ENCODE measurements at places on chromosomes 1 and 21.

- no peak for DNase-seq
These were observed 11.2 kb downstream of the PDZK1IP1 start for GRCh38 chr1:47178654-47179016.

GRCh38 chr1:56672579-56672978 lies 27.5 kb downstream of the PRKAA2 start:
- DNase-seq, result no peak

- DNase-seq, result no peak
These were observed 61.8 kb upstream of the GORAB start for GRCh38 chr1:170470121-170470520.

DNA sequence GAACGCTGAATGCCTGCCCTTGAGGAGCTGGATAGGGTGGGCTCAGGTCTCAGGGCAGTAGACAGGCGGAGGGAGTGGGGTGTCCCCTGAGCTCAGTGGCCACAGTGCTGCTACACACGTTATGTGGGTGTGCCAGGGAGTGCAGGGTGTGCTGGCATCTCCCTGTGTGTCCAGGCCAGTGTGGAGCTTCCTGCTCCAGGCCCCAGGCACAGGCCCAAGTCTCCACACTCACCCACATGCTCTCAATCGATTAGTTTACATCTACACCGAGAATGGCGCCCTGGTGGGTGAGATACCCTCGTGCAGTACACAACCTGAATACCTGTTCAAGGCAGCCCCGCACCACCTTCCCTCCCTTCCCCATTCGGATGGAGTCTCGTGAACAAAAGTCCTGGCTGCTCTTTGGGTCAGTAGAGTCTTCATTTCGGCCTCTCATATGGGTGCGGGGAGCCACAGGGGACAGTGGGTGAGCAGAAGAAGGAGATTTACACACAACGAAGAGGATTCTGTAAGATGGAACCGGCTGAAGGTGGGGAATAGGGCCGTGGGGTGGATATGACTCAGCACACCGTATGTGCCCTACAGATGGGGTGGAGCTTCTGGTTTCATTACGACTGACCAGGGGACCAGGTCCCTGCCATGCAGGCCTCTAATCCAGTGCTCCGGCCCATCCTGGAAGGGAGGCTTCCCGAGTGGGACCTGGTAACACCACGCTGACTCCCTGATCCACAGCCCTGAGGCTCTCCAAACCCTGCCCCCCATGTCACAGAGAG lies 93.3 kb downstream of the SPSB1 start:
- no peak for DNase-seq

DNA sequence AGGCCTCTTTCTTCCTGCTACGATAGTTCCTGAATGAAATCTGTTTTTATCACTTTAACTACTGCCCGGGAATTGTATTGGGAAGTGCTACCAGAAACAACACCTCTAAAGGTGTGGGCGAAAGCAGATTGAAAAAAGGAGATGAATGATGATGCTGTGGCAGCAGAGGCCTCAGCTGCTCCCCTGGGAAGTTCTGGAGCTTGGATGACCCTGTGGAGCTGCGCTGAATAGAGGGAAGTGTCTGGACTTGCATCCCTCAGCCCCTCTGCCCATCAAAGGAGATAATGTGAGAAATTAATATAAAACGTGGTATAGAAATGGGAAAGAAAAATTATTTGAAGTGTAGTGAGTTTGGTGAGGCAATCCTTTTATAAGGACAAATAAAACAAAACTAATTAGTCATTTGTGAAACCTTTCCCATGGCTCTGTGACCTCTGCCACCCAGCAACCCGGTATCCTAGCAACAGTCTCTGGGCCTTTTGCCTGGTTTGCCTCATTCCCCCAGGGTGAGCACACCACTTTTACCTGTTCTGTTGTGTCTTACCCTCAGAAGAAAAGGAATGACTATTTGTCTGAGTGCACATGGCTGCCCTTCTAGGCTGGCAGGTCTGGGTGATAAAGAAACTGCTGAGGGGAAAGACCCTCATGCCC lies 21.3 kb downstream of the OVAAL start:
- DNase-seq, result no peak

GRCh38 chr1:51535006-51535592 lies 16.0 kb upstream of the EPS15 start:
- DNase-seq, result peak; percentile 46

- no peak for DNase-seq
These were observed 124.0 kb downstream of the PROX1 start for GRCh38 chr1:214111796-214112195.

DNA sequence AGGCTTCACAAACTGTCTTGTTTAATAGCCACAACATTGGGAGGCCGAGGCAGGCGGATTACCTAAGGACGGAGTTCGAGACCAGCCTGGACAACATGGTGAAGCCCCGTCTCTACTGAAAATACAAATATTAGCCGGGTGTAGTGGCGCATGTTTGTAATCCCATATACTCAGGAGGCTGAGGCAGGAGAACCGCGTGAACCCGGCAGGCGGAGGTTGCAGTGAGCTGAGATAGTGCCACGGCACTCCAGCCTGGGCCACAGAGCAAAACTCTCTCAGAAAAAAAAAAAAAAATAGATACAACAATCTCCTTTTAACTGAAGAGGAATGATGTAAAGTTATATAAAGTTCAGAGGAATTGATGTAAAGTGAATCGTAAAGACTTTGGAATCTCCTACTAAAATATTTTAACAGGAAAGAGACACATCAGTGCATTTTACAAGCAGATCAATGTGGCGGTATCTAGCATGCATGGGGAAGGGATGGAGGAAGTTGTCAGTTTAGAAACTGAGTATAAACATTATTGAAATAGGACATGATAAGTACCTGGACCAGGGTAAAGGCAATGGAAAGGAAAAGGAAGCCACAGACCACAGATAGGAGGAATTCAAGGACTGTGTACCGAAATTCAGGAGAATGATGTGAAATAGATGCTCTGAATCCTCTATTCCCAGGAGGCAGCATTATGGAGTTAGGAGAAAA lies 41.5 kb downstream of the PTPRC start:
- no peak for DNase-seq

DNA sequence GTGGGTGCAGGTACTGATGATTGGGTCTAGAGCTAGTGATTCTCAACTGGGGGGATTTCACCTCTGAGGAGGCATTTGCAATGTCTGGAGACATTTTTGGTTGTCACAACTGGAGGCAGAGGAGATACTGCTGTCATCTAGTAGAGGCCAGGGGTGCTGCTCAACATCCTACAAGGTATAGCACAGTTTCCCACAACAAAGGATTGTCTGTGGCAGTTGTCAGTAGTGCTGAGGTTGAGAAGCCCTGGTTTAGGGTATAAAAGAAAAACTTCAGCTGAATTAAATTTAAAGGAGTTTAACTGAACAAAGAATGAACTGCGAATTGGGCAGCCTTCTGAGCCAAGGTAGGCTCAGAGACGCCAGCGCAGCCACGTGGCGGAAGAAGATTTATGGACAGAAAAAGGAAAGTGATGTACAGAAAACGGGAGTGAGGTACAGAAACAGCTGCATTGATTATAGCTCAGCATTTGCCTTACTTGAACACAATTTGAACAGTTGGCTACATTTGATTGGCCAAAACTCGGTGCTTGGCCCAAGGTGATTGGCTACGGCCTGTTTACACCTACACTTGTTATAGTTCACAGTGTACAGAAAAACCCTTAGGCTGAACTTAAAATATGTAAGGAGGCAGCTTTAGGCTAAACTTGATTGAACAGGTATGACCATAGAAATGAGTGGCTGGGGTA lies 40.4 kb downstream of the MPZL1 start:
- DNase-seq, result no peak

DNA sequence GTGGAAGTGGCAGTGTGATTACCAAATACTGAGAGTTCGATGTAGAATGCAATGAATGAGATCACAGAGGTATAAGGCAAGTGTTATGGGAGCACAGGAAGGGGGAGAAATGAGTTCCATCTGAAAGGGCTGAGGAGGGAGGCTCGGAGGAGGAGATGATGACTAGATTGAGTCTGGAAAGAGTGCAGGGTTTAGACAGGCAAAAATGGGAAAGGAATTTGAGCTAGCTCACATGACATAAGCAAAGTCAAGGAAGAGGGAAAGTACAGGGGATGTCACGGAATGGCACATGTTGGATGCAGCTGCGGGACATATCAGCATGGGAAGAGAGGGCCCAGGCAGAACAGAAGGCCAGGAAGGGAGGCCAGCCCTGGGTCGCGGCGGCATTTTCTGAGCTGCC lies 132.7 kb downstream of the RUNX1 start:
- no peak for DNase-seq

- no peak for DNase-seq
These were observed 231.3 kb upstream of the DAB1 start for GRCh38 chr1:57655161-57655560.

- DNase-seq, result no peak
These were observed 66.8 kb downstream of the TTC3 start for GRCh38 chr21:37139902-37140301.

- no peak for DNase-seq
These were observed 15.1 kb downstream of the TRIM11 start for GRCh38 chr1:228391411-228392020.

DNA sequence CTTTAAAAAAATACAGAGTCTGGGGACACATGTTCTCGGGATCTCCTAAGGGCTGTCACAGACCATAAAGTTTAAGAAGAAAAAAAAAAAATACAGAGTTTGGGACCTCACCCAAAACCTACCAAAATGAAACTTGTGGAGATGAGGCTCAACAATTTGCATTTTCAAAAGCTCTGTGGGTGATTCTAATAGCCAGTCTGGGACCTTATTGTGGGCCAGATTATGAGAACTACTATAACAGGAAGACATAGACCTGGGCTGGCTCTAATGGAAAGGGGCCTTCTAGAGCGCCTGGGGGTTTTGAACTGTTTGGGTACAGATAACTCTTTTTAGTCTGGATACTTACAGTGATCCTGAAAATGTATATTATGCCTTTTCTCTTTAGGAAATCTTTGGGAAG lies 69.1 kb downstream of the LAMC1 start:
- no peak for DNase-seq

DNA sequence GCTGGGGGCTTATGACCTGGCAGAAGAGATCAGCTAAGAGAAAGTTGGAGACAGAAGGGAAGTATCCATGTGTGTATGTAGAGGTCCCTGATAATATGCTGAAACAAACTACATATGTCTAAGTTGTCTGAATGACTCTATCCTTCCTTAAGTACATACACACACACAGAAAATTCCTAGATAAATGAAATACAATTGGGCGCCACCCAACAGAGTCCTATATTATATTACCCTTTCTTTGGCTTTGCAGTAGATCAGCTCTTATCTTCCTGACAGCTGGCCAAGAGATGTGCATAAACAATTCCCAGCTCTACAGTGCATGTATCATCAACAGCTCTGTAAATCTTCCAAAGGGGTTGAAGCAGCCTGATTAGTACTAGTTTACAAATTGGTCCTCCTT lies 40.1 kb downstream of the SORT1 start:
- no peak for DNase-seq

GRCh38 chr1:165057956-165058355 lies 298.6 kb downstream of the LMX1A start:
- no peak for DNase-seq

GRCh38 chr1:15810073-15810472 lies 2.6 kb upstream of the UQCRHL start:
- DNase-seq, result no peak

- DNase-seq, result peak; percentile 77
These were observed 24.8 kb upstream of the ZMYM4 start for GRCh38 chr1:35243691-35244090.

- no peak for DNase-seq
These were observed 102.0 kb upstream of the BRINP3 start for GRCh38 chr1:190579552-190580193.

GRCh38 chr1:162677607-162678371 lies 45.5 kb downstream of the DDR2 start:
- DNase-seq, result no peak

GRCh38 chr1:160214481-160215140 lies 9.4 kb downstream of the PEA15 start:
- DNase-seq, result no peak

GRCh38 chr1:11027316-11027715 lies 14.9 kb downstream of the TARDBP start:
- no peak for DNase-seq

- no peak for DNase-seq
These were observed 76.1 kb upstream of the UBE2U start for GRCh38 chr1:64127297-64127696.

GRCh38 chr21:42307106-42307505 lies 8.1 kb downstream of the TFF3 start:
- DNase-seq, result no peak

DNA sequence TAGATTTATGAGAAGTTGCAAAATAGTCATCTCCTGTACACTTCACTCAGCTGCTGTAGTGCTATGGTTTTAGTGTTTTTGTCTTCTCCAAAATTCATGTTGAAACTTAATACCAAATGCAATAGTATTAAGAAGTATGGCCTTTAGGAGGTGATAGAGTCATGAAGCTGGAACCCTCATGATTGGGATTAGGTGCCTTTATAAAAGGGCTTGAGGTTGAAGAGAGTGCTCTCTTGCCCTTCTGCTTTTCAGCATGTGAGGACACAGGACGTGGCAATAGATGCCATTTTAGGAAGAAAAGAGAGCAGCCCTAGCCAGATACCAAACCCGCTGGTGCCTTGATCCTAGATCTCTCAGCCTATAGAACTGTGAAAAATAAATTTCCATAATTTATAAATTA lies 87.6 kb downstream of the CTH start:
- peak; percentile 52 for DNase-seq

- DNase-seq, result no peak
These were observed 8.7 kb downstream of the ADAMTS1 start for GRCh38 chr21:26836528-26836927.

- DNase-seq, result no peak
These were observed 137.6 kb downstream of the GPATCH2 start for GRCh38 chr1:217493290-217493689.

GRCh38 chr1:41698916-41699860 lies 214.7 kb upstream of the EDN2 start:
- DNase-seq, result no peak

- peak; percentile 89 for DNase-seq
These were observed 7.6 kb downstream of the EFHD2 start for GRCh38 chr1:15417059-15417934.

DNA sequence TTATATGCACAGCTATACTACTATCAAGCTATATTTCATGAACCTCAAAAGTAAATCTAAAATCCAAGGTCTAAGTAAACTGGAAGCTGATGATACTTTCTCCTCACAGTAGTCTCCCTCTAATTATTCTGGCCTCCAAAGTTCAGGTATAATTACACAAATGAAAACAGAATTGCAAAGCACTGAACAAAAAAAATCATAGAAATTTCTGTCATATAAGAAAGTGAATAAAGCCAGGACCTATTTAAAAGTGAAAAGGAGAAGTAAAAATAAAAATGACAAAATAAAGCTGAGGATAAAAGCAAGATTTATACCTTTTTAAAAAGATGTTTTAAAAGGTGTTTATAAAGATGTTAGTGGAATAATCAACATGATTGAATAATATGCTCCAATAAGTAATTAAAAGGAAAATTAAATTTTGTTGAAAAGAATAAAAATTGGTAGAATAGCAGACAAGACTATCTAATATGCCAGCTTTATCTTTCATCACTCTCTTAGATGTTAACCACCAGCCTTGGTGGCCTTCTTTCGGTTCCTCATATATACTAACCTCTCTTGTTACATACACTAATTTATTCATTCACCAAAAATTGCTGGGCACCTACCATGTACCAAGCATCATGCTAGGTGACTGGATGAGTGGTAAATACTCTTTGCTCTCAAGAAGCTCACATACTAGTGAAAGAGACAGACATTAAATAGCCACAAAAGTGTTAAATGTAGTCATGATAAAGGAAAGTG lies 25.1 kb downstream of the SHCBP1L start:
- no peak for DNase-seq

Data from inflammatory macrophage (primary cell).